ENCODE measurements at places on chromosomes 3 and 15.

DNA sequence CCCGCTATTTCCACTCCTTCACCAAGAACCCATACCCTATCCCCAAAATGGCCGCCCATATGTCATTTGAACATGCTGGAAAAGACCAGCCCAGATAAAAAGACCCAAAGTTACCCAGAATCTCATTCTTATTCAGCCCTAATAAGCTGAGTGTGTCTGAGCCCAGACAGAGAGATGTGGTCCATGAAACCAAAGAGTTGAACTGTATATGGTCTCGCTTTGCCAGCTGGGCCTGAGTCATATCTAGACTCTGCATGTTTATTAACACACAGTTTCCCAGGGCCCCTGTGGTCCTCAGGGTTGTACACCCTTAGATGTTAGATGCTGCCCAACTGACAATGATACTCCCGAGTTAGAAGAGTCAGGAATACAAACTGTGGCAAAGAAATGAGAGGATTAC lies 201.9 kb upstream of the STRIT1 start:
- DNase-seq, result no peak

GRCh38 chr15:66881173-66881905 lies 179.3 kb downstream of the SMAD6 start:
- DNase-seq, result peak; percentile 69

DNA sequence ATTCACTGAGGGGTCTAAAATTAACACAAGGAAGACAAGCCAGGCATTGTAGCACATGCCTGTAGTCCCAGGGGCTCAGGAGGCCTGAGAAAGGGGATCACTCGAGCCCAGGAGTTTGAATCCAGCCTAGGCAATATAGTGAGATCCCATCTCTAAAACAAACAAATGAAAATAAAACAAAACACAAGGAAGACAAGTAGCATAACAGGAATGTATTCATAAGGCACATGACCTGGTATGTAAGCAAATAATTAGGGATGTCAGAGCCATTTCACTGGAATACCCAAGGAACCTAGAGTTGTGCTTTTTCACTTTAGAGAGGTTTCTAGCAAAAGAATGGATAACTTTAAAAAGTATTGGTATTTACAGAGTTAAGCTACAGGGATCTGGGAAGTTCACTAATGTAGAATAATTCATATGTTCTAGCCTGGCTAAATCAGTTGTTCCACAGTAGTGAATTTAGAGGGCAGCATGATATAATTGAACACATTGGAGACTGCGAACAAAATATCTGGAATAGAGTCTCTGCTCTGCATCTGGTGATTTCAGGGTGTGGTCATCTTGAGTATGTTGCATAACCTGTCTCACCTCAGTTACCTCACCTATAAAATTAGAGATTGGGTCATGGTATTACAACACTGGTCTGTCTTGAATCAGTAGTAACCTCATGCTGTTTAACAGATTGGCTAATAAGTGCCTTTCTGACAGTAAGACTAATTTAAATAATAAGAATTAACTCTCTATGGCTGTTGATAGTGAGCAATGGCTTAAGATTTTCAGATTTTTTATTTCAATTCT lies 9.3 kb downstream of the GRAMD1C start:
- no peak for DNase-seq

GRCh38 chr15:61063875-61064320 lies 165.2 kb downstream of the RORA start:
- DNase-seq, result no peak

DNA sequence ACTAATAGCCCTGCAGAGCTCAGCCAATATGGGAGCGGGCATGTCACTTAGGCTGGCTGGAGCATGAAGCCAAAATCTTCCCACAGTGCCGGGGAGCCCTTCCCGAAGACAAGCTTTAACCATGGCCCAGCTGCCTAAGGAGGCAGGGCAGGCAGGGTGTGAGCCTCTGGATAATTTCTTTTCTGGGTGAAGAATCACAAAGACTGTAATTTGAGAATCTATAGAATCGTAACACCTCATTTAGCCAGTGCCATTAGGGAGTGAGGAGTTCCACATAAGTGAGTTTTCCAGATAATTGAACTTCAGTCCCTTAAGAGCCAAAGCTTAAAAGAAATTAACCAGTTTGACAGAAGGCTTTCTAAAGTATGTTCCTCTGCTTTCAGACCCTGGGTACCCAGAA lies 40.2 kb upstream of the TLE3 start:
- DNase-seq, result no peak

- DNase-seq, result no peak
Observed at GRCh38 chr3:6099458-6100075, 761.3 kb upstream of the GRM7 start.

DNA sequence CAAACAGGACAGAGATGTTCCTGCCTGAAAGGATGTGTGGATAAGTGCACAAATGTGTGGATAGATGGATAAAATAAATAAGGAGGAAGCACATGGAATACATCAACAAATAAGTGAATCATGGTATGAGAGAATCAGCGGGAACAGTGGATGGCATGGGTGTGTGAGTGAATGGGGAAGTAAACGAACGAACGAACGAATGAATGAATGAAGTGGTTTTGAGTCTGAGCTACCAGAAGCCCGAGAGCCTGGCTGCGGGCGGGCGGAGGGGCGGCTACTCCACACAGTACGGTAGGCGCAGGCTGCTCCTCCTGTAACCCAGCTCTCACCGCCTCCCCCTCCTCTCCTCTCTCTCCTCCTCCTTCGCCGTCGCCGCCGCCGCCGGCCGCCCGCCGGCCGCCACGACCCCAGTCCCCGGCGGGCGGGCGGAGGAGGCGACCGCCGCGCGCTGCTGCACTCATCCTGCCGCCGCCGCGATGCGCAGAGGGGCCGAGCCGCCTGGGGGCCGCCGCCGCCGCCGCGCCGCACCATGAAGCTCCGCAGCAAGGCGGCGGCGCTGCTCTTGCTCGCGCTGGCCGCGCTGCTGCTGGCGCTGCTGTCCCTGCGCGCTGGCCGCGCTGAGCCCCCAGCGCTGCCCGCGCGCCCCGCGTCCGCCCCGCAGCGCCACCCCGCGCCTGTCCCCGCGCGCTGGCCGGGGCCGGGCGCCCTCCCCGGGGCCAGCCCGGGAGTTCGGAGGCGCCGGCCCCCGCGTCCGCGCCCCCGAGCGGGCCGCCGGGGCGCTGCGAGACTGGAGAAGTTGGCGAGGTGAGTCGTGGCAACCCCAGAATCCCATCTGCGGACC lies at the start of gene GXYLT2:
TSS of gene GXYLT2 (plus strand) at position 342 of the 841 bp plus-strand sequence. CDS start at position 530, 188 bp downstream.
- DNase-seq, result no peak

DNA sequence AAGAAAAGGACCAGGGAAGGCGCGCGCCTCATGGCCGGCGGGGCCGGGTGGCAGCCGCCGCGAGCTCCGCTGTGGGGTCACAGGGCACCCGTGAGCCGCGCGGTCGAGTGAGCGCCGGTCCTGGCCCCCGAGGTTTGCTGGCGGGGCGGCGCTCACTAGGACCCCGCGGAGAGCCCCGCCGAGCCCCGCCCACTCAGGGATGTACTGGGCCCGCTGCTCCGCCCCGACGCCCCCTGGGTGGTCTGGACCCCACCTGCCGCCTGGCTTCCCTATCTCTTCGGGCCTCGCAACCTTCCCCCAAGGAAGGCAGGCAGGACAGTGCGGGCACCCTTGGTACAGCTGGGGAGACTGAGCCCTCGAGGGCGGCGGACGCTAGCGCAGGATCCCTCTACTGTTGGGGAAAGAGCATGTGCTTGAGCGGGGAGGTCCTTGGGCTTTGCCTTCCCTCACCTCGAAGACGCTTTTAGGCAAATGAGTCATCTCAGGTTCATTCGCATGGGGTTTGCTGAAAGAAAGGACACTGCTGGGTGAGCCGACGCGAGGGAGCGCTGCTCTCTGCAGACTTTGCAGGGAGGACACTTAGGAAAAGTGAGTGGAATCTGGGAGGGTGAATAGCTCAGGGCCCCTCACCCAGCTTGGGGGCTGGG lies at the start of gene CHRNB4:
TSS of gene CHRNB4 (minus strand) at position 109 of the 647 bp plus-strand sequence. CDS start at position 32, 77 bp downstream.
- DNase-seq, result no peak

DNA sequence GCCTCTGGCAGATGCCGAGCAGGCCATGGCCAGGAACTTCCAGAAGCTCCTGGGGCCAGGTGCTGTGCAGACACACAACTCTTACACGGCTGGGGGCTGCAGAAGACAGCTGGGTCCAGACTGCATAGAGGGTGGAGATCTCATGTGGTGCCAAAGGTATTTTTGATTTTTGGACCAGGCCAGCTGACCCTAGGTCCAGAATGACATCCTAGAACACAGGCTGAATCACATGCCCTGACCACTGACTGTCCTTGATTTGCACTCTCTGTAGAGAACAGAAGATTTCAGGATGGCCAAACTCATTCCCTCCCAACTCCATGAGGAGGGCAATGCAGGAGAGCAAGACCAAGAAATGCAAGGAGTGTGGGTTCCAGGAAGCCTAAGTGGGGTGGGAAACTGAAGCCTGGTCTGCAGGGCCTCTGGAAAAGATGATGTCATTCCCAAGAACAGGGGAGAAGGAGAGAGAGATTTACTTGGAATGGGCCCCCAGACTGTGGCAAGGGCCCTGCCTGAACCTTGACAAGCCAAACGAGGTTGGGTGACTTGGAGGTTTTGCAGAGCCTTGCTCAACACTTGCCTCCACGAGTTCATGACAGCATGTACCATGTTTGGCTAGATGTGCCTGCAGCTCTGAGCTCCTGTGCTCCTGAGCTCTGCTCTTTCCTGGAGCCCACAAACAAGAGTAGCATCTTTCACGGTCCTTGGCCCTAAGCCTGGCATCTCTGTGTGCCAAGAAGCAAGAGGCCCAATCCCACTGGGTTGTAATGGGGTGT lies 38.5 kb upstream of the CTSH start:
- no peak for DNase-seq

GRCh38 chr3:66639809-66640356 lies 139.1 kb upstream of the LRIG1 start:
- DNase-seq, result no peak

- no peak for DNase-seq
Observed at GRCh38 chr3:196677931-196678330, 34.1 kb downstream of the CEP19 start.

DNA sequence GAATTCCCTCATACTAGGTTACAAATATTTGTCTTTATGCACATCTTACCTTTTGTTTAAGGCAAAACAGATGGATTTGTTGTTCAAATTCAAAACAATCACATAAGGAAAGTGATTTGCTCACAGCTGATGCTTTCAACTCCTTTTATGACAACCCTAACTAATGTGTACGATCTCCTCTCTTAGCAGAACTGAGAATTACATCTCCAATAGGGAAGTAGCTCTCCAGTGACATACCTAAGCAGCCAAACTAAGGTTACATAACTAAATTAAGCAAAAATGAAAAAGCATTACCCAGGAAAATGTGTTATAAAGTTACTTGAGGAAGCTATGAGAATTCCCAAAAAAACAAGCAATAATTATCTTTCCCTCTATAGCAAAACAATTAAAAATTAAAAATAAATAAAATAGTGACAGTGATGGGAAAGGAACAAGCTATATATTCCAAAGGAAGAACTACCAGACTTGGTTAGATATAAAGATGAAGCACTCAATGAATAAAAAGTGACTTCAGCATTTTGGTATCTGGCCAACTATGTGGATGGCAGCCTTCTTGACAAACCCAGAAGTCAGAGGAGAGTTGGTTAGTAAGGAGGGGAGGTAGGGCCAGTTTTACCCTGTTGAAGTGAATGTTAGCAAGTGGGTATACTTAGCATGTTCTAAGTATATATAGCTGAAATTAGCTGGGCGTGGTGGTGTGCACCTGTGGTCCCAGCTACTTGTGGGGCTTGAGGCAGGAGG lies 32.4 kb downstream of the PEAK1 start:
- DNase-seq, result no peak

DNA sequence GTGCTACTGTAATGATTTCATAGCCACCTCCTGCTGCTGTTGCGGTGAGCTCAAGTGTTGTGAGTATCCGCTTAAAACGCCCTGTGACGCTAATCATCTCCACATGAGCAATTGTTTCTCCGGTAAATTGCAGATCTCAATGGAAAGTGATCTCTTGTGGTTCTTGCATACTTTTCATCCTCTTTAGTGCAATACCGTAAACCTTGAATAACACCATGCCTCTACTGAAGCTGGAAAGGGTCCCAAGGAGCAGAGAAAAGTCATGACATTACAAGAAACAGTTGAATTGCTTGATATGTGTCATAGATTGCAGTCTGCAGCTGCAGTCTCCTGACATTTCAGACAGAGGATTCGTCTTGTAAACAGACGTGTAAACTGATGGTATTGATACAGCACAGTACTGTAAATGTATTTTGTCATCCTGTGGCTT lies 6.0 kb upstream of the CEMIP start:
- no peak for DNase-seq

- no peak for DNase-seq
Observed at GRCh38 chr3:151838574-151839312, 24.8 kb downstream of the AADAC start.

DNA sequence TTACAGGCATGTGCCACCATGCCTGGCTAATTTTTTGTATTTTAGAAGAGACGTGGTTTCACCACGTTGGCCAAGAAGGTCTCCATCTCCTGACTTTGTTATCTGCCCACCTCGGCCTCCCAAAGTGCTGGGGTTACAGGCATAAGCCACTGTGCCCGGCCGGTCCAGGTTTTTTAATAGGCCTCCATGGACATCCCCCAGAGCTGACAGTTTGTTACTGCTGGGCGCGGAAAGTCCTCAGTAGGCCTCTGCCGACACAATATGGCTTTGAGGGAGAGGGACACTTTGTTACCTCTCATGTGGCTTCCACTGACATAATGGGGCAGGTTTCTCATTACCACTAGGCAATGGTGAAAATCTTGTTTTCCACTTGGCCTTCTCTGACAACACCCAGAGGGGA lies 152.0 kb downstream of the WNT7A start:
- DNase-seq, result no peak

GRCh38 chr3:129070086-129070885 lies 9.7 kb downstream of the GP9 start:
- no peak for DNase-seq

DNA sequence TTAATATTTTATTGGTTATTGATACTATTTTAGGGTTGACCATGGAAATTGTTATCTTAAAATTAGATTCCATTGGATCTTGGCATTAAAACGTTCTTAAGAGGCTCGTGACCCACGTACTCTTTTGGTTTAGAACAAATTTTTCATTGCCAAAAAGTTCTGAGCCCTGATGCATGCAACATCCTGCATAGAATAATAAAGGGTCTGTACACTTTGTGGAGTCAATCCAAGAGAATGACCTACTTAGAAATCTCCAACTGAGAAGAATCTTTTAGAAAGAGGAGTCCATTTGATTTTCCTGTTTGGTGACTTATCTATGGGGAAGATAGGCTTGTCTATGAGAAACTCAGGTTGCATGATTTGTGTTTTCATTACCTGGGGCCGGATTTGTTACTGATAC lies 404.2 kb upstream of the RGMA start:
- no peak for DNase-seq

DNA sequence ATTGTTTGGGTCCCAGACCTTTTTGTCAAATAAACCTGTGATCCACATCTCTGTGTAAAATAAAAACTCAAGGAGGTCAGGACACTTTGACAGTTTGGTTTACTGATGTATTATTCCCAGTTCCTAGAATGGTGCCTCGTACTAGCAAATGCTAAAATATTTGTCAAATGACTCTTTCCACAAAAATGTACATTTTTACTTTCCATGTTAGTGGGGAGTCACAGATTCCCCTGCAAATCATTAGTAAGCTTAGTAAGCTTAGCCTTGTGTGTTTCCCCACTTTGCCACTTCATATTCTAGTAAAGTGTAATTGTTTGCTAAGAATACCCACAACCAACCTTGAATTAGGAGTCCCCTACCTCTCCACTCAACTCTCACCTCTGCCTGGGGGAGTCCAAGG lies 2.4 kb upstream of the MAGI1 start:
- DNase-seq, result no peak

- DNase-seq, result no peak
Observed at GRCh38 chr3:135779590-135780235, 185.8 kb upstream of the PPP2R3A start.

GRCh38 chr15:26232691-26233090 lies 369.6 kb upstream of the ATP10A start:
- no peak for DNase-seq

- no peak for DNase-seq
Observed at GRCh38 chr15:39657668-39658067, 76.8 kb downstream of the THBS1 start.
